ENCODE measurements at places on chromosomes 7 and 10.

DNA sequence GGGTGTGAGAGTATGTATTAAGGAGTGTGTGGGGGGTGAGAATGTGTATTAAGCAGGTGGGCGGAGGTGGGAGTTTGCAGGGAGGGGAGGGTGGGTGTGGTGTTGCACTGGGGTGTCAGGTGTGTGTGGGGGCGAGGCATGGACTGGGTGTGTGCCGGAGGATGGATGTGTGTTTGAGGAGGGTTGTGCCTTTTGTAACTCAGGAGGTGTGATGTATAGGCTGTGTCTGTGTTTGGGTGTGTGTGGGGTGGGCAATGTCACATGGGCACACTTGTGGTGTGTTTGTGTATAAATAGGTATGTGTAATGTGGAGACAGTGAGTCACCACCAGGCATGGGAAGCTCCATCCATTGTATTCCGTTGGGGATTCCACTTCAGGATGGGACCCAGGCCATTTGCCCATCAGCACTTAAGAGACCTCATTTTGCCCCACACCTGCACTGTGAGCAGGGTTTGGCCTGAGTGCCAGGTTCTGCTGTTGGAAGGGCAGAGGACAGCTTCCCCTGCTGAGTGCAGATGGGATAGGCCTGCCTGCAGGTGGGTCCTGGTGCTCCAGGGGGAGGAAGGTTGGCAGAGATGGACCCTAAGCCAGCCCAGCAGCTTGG lies 5.8 kb downstream of the UNC5B start:
- DNase-seq: peak; percentile 63

DNA sequence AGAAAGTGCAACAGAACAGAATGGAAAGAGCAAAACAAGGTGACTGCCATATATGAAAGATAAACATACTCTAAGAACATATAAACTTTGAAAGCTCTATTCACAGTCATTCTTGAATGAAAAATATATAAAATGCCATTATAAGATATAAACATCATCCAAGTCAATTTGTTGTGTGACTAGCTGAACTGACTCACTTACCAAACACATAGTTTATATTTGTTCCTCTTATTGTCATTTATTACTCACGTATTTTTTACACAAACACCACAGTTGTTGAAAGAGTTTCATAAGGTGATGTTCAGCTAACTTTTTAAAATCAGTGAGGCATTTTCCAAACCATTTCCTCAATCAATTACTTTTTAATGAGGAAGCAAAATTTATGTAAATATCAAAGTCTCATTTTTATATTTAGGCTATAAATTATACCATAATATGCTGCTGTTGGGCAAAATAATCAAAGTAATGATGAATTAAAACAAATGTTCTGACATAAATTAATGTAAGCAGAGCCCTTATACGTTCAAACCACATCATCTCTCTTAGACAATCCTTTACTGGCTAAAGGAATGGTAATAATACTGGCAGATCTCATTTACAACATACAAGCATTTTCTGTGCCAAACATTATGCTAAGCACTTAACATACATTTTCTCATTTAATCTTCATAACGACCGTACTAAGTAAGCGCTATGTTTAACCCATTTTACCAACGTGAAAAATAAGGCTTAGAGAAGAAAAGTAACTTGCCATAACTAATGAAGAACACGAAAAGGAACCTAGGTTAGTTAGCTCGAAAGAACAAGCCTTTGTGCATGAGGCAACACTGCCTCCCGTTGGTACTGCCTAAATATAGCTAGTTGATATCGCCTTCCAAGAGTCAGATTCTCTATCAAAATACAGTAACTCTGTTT lies 7.3 kb downstream of the LRRN3 start:
- peak; percentile 70 for DNase-seq

DNA sequence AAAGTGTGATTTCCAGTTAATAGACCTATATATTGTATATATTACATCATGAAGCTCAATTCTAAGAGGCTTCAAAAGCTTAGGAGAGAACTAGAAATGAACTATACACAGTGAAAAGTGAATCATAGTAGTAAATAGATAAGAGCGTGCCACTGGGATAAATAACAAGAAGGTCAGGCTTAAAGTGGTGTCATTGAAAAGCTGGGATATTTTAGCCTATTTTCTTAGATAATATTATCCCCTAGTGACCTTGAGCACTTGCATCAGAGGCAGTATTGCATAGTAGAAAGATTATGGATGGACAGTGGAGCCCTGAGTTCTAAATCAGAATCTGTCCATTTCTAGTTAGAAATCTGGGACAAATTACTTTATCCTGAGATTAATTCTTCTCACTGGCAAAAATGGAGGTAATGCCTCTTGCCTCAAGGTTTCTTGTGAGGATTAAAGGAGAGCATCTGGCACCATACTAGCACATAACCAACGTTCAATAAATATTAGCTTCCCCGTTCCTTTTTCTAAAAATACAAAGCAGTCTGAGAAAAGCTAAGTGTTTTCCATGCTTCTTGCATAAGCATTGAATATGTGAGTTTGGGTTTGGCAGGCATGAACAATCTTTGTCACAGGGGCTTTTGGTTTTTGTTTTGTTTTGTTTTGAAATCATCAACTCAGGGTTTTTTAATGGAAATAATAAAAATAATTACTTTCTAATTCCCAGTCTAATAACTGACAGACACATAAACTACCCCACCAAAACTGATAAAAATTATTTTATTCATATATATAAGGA lies 27.3 kb upstream of the MACC1 start:
- no peak for DNase-seq

DNA sequence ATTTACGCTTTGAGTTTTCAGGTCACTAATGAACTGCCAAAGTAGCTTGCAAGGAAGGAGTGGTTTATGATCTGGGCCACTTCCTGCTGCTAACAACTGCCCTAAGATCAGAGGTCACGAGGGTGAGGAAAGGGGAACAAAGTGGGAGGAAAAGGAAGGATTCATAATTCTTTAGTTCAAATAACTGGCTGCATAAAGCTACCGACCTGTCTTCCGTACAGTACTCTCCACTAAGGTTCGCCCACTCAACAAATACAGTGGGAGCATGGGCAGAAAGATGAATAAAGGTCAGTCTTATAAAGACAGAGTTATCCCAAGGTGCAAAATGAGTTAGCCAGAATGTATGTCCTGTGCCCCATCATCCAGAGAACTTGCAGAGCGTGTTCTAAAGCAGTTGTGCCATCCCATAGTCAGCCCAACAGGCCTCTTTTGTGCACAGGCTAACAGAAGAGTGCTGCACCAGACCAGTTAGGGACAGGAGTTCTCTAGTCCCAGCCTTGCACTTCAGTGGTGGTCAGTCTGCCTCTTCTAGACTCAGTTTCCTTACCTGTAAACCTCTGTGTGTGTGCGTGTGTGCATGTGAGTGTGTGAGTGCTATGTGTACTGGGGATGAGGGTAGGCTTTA lies 65.9 kb downstream of the CREB3L2 start:
- no peak for DNase-seq

DNA sequence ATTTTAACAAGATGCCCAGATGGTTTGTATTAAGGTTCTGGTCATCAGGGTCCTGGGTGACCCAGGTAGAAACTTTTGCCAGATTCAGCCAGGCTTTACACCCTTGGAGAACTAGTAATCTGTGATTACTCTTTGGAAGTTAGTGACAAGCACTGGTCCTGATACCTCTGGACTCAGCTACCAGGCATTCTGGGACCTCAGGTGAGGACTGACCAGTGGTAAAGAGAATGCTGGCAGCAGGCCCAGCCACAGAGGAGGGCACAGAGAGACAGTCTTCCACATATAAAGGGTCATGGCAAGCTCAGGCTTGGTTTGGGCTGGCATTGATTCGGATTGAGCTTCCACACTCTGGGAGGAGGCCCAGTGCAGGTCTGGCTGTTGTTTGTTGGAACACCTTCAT lies 112.0 kb upstream of the CHST15 start:
- no peak for DNase-seq

DNA sequence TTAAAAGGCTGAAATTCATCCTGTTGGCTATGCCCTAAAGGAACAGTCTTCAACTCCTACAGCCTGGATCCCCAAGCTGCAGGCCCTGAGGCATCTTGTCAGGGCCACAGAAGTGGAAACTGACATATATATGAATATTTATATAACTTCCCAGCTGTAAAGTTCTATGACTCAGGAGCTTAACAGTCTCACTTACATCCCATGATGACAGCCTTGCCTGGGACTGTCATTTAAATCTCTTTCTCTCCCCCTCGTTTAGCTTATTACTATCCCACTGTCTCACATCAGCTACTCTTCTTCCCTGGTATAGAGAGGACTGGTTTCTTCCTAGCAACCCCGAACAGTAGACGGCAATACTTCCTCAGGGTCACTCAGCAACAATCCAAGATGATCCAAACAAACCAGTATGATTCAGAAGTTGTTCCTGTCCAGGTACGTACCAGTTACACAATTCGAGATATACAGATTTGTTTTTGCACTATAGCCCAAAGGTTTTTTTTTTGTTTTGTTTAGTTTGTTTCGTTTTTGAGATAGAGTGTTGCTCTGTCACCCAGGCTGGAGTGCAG lies 22.7 kb downstream of the KIAA1549 start:
- DNase-seq: no peak

GRCh38 chr7:121138262-121138933 lies 149.9 kb downstream of the CPED1 start:
- DNase-seq: no peak

GRCh38 chr7:36281945-36282717 lies 107.5 kb upstream of the ANLN start:
- peak; percentile 55 for DNase-seq

- no peak for DNase-seq
Measured at GRCh38 chr7:98974906-98975816, 96.8 kb downstream of the TRRAP start.

DNA sequence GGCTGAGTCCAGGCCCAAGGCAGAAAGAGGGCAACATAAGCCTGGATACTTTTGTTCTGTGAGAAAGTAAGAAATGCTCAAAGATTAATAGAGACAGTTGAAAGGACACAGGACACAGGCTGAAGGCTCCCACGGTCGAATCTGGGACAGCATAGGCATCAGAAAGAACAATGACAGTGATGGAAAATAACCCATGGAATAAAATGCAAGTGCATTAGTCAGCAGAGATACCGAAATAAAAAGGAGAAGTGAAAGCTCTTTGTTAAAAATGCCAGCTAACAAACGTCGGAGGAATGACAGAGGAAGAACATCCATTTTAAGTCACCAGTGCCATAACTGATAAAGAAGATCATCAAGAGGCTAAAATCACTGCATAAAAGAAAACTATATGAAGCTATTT lies 19.6 kb upstream of the AGAP5 start:
- DNase-seq: no peak

DNA sequence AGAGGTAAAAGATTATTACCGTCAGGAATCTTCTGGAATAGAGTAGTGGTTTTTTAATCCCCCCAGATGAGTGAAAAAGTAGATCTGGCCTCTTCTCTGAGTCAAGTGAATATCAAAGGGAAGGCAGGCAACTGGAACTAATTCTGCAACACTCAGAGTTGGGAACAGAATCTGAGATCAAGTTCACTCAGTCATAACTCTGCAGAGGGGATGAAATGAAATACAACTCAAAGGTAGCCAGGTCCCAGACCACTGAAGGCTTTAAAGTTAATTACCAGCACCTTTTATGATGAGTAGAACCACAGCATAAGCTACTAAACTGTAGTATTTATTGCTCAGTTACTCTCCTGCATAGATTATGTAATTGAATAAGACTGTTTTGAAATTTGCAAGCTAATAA lies 455.6 kb upstream of the AKR1E2 start:
- no peak for DNase-seq

GRCh38 chr10:123795196-123795780 lies 96.3 kb downstream of the CPXM2 start:
- DNase-seq: no peak

DNA sequence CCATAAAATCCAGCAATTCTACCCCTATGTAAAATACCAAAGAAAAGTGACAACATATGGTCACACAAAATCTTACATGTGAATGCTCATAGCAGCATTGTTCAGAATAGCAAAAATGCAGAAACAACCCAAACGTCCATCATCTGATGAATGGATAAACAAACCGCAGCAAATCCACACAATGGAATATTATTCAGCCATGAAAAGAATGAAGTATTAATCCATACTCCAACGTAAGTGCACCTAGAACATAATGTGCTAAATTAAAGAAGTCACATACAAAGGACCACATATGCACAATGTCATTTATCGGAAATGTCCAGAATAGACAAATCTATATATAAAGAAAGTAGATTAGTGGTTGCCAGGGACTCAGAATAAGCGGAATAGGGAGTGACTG lies 57.4 kb downstream of the SMURF1 start:
- DNase-seq: no peak

DNA sequence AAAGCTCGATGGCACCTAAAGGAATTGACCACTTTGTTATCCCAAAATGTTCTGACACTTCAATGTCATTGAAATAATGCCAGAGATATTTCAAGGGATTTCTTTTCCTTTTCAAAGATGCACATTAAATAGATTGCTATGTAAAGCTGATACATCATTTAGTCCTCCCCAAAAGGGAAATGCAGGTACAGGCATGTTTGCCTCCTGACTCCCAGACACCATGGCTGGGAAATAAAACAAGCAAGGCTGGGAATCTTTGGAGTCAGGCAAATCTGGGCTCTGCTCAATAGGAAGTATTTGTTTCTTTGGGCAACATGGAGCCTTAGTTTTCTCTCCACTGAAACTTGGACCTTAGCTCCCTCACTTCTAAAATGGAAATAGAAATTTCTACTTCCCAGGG lies 230.8 kb upstream of the LRRTM3 start:
- no peak for DNase-seq

- no peak for DNase-seq
Measured at GRCh38 chr10:74754381-74754821, 72.0 kb upstream of the KAT6B start.

- DNase-seq: peak; percentile 33
Measured at GRCh38 chr10:108848046-108848445, 1075.3 kb downstream of the XPNPEP1 start.

DNA sequence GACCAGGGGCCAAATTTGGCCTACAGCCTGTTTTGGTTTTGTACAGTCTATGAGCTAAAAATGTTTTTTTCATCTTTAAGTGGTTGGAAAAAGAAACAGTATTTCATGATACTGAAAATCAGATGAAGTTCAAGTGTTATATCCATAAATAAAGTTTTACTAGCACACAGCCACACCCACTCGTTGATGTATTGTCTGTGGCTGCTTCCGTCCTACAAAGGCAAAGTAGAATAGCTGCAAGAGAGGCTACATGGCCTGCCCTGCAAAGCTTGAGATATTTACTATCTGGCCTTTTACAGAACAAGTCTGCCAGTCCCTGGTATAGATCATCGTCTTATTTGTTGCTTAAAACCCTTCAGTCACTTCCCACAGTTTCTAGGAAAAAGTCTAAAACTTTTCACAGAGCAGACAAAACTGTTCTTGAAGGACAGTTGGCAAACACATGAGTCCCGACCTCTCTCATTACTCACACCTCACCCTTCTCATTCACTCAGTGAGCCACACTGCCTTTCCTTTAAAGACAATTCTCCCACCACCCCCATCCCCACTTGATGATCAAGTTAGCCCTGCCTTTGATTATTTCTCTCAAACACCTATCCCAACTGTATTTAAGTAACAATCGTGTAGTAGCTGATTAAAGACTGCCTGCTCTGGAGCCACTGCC lies 9.9 kb downstream of the RHEB start:
- DNase-seq: no peak

GRCh38 chr7:95585426-95585789 lies 10.9 kb downstream of the PDK4 start:
- DNase-seq: no peak
